ENCODE measurements at places on chromosomes 7 and 10.
A peak's percentile ranks its signal among the peaks of the same experiment; 100 is the strongest.

GRCh38 chr10:45379891-45380540, 6.0 kb downstream of the ALOX5 start:
- H3K4me3 ChIP-seq: no peak overlapping the region
- peaks cover 69% of the 10 kb centered on the region for H3K4me1 ChIP-seq
- peaks cover 55% of the 10 kb centered on the region for H3K36me3 ChIP-seq
- H3K27me3 ChIP-seq: no peaks in the 10 kb centered on the region
- ATAC-seq: peak; percentile 69
- peak overlapping the region; percentile 88 for H3K27ac ChIP-seq

DNA sequence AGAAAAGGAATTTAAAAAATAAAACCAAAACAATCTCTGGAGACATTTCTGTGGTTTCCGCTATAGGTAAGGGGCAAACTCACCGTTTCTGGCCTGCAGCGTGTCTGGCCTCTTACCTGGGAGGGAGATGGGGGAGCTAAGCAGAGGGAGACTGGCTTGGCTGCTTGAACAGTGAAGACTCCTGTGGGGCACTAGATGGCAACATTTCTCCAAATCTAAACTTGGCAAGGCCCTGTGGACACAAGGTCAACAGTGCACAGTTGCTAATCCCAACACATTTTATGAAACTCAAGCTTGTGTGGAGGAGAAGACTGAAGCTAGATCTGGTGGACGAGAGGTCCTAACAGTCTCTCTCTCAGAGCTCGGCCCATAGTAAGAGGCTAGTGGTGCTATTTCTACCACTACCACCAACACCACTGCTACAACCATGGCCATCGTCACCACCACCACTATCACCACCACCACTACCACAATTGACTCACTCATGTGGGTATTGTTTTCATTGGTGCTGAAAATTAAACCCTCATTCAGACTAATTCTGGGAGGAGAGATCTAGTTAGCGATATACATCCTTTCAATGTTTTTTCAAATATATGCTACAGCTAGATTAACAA, 28.4 kb upstream of the CDHR3 start:
- H3K27ac ChIP-seq: no peak overlapping the region
- H3K36me3 ChIP-seq: no peaks in the 10 kb centered on the region
- H3K4me3 ChIP-seq: no peak overlapping the region
- no peaks in the 10 kb centered on the region for H3K4me1 ChIP-seq
- H3K27me3 ChIP-seq: no peaks in the 10 kb centered on the region

- H3K4me1 ChIP-seq: no peaks in the 10 kb centered on the region
- no peak overlapping the region for H3K4me3 ChIP-seq
- no peak for ATAC-seq
- no peak overlapping the region for H3K27ac ChIP-seq
- H3K36me3 ChIP-seq: no peaks in the 10 kb centered on the region
Measured at GRCh38 chr7:81206667-81207360, 288.0 kb upstream of the SEMA3C start.

DNA sequence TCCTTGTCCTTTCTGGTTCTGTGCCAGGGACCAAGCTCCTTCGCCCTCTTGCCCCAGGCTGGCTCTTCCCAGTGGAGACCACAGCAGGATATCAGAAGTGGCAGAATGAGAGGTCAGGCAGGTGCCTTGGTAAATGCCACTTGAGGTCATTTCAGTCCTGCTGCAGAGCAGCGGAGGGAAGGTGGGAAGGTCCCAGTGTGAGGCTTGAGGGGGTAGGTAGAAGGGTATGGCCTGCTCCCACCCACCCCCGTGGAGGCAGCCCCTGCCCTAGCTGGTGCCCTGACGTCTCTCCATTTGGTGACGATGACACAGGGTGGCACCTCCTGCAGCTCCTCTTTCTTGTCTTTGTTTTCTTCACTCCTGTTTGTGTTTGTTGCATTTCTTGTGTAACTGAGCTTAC, 538.8 kb downstream of the TCERG1L start:
- no peak overlapping the region for H3K27ac ChIP-seq
- H3K36me3 ChIP-seq: no peaks in the 10 kb centered on the region
- H3K4me1 ChIP-seq: no peaks in the 10 kb centered on the region
- H3K4me3 ChIP-seq: no peak overlapping the region
- no peak for ATAC-seq

GRCh38 chr10:61819208-61819607, 82.3 kb upstream of the ARID5B start:
- H3K27ac ChIP-seq: no peak overlapping the region
- H3K4me3 ChIP-seq: no peak overlapping the region
- no peaks in the 10 kb centered on the region for H3K27me3 ChIP-seq
- no peak for ATAC-seq
- no peaks in the 10 kb centered on the region for H3K36me3 ChIP-seq

DNA sequence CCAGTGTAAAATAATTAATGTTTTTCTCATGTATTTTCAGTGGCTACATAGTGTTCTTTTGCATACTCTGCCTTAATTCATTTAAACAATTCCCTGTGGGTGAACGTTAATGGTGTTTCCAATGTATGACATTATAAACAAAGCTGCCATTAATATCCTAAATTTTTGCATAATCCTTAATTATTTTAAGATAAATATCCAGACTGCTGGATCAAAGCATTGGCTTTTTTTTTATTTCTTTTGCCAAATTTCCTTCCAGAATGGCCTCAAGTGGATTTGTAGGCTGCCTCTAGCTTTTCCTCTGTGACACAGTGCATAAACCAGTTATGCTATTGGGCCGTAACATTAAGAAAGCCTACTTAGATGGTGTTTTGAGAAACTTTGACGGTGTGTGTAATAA, 29.5 kb downstream of the MCM10 start:
- ATAC-seq: no peak
- no peak overlapping the region for H3K27ac ChIP-seq
- H3K36me3 ChIP-seq: peaks cover 13% of the 10 kb centered on the region
- H3K4me3 ChIP-seq: no peak overlapping the region
- H3K4me1 ChIP-seq: no peaks in the 10 kb centered on the region

GRCh38 chr7:23965296-23965695, 255.3 kb downstream of the STK31 start:
- H3K27me3 ChIP-seq: peaks cover 12% of the 10 kb centered on the region
- H3K4me3 ChIP-seq: no peak overlapping the region
- H3K36me3 ChIP-seq: no peaks in the 10 kb centered on the region
- H3K27ac ChIP-seq: no peak overlapping the region

DNA sequence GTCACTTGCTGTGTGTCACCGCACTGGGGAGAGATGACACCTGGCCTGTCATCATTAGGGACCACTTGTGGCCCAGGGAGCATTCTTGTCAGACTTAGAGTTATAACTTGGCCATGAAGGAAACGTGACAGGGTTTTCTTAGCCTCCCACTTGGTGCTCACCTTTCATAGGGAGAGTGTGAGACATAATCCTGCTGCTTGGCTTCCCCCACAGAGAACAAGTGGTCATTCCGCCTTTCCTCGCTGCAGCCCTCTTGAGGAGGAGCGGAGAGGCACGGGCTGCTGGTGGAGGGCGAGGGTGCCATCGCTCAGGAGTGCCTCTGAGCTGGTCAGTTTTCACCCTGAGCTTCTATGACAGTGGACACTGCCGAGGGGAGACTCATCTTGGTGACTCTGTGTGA, 125.0 kb upstream of the GJD4 start:
- H3K36me3 ChIP-seq: peaks cover 20% of the 10 kb centered on the region
- H3K4me3 ChIP-seq: no peak overlapping the region
- peak overlapping the region; percentile 10 for H3K27ac ChIP-seq
- ATAC-seq: no peak
- peaks cover 24% of the 10 kb centered on the region for H3K4me1 ChIP-seq
- no peaks in the 10 kb centered on the region for H3K27me3 ChIP-seq

- H3K4me1 ChIP-seq: no peaks in the 10 kb centered on the region
- H3K27me3 ChIP-seq: no peaks in the 10 kb centered on the region
- H3K27ac ChIP-seq: no peak overlapping the region
- no peak for ATAC-seq
- no peak overlapping the region for H3K4me3 ChIP-seq
Measured at GRCh38 chr7:70098133-70098561, 499.9 kb downstream of the AUTS2 start.
